ENCODE measurements at places on chromosomes 12 and 14. TPM values are rescaled to one million over a fixed set of nuclear protein-coding genes. Genes with fewer than 3 reads are reported as not detected.

- DNase-seq: no peak
Observed at GRCh38 chr14:21105095-21105494, 4.2 kb downstream of the TMEM253 start.

DNA sequence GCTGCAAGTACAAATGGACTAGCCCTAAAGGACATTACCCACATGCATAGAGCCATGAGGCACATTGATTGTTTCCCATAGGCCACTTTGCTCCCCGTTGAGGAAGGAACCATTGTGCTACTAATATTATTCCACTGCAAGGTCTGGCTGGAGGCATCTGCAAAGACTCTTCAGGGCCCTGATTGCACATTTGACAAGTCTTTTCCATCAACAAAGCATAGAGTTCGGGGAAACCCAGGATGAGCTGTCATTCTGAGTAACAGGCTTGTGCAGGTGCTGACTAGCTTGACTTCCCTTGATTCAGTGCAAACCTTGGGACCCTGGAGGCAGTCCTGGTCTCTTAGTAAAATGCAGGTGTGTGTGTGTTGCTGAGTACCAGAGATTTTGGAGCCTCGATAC, 73.8 kb downstream of the SUSD6 start:
- no peak for DNase-seq

DNA sequence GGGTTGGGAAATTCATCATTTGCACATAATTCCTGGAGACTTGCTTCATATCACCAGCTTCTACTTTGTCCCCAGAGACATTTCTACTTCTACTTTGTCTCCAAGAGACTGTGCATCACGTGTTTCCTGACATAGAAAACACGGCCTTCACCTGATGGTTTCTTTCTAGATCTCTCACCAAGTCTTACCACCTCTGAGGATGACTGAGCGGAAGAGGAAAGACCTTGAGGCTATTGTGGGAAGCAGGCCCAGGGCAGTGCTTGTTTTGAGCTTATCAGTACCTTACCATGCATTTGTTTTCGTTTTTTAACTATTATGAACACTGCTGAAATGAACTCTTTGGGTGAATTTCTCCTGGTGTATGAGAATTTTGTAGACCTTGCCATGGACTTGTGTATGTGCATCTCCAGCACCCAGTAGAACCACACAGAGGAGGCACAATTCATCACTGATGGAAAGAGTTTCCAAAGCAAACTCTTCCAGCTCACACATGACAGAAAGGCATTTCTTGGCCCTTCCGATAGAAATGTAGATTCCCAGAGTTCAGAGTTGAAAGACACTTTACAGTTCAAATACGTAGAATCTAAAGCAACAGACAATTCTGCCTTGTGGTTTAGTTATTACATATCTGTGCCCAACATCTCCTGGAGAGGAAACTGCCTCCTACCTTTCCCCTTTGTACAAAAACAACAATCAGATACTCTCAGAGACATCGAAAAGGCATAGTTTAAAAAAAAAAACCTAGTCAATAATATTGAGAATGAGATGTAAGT, 434.7 kb downstream of the FUT8 start:
- no peak for DNase-seq

TGM1 gene
- total RNA-seq: 2.0 TPM

LAG3 gene
- 0.49 TPM for total RNA-seq

Data from right cardiac atrium (tissue), 5 donors.